ENCODE measurements at places on chromosomes 4 and X.

DNA sequence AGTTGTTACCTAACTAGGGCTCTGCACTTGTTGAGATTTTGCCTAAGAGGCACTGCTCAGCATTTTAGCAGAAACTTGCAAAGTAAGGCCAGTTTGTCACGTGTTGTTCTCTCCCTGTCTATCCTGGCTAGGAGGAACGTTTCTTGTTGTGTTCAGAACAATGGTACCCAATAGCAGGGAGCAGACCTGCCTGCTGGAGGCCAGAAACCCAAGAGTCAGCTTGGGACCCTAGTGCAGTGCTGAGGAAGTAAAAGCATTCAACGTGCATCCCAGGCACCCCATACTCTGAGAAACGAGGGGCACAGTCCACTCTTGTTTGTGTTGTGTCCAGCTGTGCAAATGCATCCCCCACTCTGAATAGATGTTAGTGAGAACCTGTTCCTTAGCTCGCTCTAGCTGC lies 42.4 kb downstream of the SOD3 start:
- DNase-seq, result no peak

DNA sequence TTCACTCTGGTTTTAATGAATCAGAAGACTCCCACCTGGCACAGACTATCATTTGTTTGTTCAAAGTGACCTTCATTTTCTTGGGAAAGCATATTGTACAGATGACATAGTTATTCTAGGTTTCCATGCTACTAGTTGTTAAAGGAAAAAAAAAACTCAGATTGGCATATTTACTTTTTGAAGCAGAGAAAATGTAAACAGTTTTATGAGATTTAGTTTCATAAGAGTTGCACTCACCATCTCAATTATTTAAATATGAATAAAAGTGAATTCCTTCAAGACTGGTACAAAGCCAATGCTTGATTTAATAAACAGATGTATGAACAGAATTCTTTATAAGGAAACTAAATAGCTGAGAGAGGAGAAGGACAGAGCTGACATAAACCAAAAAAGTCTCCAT lies 280.3 kb upstream of the UGT8 start:
- DNase-seq, result no peak

DNA sequence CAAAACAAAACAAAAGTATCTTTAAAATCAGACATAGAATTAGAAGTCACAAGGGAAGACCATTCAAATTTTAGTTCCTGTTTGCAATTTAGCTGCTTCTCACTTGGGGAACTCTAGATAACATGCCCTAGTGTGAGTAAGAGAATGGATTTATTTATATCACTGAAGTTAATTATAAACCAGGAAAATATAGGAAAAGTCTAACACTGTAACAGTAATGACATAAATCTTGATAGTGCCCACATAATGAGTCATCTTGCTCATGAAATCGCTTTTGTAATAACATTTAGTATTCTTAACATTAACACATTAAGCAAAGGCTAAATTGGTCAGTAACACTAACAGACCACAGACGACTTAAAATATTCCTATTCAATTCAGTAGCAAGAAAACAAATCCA lies 710.7 kb downstream of the STPG2 start:
- DNase-seq, result no peak

DNA sequence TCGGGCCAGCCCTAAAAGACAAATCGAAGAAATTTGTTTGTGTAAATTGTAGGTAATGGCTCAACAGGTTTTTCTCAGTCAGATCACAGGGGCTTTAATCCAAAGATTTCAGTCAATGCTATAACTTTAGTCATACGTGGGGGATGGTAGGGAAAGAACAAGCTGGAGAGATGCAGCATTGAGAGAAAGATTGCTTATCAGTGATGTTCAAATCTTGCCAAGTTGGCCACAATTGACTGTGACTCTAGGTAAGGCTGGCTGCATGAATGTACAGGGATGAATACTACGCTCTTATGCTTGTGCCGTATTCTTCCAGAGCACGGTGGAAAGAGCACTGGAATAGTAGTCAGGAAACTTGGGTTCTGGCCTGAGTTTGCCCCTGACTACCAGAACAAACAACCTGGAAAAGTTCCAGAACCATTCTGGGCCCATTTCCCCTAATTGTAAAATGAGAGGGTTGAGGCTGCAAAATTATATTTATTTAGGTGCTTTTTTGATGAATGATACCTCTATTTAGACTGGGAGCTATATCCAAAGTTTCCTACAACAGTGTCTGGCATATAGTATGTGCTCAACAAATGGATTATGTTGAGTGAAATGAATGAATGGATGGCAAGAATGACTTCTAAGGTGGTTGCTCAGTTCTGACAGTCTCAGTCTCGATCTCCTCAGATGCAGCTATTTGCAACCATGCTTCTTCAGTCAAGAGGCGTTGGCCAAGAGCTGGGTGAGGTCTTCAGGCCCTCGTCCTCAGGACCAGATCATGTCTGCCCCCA lies 44.4 kb downstream of the TSC22D3 start:
- no peak for DNase-seq

GRCh38 chr4:56857601-56858309 lies 36.3 kb upstream of the SPINK2 start:
- DNase-seq, result no peak

DNA sequence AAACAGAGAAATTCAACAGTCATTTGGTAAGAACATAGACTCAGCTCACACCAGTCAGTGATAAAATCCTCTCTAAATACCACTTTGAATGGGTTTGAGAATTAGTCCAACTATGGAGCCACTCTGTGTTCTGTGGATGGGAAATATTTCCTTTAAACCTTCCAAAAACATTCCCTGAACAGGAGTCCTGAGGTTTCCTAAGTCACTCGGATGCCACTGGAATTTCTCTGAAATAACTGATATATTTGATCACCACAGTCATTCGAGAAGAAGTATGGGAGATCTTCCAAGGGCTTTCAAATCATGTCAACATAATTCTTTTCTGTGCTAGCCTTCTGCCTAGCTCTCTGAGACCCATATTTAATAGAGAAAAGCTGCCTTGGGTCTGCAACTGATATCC lies 958.6 kb downstream of the STIM2 start:
- DNase-seq, result no peak

DNA sequence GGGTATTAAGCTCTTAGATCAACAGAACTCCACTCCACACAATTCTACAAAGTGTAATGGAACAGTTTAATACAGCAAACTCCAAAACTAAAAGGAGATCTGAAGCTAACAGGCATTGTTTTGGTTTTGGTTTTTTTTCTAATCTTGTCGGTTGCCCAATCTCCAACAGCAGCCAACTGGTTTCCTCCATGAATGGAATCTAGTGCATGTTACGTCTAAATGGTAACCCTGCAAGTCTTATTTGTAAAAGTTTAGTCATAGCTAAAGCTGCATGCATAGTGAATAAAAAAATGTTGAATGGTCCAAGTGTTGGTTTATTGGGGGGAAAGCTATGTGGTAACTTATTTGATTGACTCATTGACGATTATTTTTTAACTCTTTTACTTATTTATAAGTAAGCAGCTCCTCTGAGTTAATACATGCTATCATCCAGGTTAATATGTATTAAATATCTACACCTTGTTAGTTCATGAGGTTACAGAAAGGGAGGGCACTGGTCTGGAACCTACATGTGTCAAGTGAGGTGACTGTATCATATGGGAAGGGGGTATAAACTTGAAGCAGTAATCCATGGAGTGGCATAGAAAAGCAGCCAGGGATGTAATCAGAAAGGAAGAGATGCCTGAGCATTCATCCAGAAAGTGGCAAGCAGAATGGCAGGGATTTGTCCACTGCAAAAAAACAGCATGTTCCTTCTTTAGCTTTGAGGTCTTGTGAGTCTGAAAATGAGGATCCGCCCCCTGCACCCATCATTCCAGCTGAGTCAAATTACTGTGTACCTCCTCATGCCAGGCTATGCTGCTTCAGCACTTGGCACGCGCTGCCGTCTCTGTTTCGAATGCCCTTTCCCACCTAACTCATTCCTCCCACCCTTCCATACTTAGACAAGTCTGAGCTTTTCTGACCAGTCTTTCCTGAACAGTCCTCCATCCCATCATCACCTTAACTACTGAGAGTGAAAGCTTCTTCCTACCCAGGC lies 81.7 kb downstream of the PDGFC start:
- DNase-seq, result no peak

- DNase-seq, result no peak
Measured at GRCh38 chr4:10584042-10584441, 100.5 kb downstream of the CLNK start.

DNA sequence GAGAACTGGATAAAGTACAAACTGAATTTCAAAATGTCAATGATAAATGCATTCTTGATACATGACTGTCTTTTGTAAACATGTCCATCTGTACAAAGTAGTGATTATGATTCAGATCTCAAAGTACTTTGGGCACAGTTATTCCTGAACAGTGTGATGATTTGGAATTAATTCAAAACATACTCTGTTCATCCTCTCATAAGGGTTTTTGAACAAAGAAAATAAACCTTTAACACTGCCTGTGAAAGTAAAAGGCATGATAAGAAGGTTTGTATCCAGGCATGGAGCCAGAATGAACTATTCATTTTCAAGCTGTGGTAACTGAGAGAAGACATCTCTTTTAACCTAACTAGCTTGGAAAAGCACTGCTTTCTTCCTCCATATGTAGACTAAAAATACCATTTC lies 883 bp upstream of the KLHL4 start:
- no peak for DNase-seq

DNA sequence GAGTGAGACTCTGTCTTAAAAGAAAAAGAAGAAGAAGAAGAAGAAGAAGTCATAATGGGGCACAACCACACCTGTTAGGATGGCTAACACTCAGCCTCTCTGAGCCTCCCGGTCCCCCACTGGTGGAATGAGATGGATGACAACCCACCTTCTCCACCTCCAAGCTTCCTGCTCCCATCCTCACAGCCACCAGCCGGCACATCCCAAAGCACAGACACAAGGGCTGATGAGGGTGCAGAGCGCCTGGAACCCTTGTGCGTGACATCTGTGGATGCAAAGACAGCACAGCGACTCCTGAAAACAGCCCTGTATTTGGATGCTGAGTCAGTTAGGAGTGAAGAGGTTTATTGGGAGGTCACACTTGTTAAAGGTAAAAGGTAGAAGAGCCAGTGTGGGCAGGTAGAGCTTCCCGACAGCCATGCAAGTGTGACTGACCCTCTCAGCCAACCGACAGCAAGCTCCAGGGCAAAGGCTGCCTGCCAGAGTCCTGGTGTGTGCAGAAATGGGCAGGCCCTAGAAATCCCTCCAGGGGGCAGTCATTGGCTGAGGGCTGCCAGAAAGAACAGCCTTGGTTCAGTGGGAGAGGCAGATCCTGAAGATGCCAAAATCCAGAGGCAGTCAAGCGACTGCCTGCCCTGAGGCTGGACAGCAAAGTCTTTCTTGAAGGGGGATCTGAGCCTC lies 26.6 kb upstream of the MAN2B2 start:
- no peak for DNase-seq

DNA sequence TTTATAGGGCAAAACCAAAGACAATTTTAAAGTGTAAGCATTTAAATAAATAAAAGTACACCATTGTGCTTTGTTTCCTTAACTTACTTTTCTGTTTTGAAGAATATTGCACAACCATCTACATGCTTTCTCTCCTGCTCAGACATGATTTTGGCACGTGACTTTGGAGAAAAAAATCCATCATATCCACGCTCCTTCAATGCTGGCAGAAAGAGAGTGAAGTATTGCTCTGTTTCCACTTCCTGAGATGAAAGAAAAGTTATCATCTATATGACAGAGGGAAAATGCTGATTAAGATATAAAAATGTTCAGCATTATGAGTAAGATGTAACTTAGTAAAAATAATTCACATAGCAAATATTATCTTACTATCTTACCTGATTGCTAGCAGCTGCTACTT lies 77.1 kb downstream of the CNOT6L start:
- no peak for DNase-seq

- DNase-seq, result no peak
Measured at GRCh38 chr4:26609868-26610267, 26.0 kb downstream of the TBC1D19 start.

DNA sequence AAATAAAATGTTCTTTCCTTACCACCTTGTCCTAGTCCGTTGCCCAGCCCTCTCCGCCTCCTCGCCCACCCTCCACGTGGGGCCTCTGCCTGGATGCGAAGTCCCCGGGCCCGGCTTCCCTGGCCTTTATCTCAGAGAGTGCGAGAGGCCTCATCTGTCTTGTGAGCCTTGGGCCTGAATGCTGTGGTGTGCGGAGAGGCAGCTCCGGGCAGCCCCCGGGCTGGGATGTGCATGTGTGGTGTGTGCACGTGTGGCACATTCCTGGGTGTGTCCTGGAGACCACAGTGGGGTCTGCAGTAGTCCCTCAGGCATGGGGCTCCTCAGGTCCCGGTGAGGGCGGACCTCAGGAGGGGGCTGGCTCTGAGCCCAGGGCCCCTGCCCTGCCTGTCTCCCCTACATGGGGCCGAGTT lies 31.4 kb downstream of the DOK7 start:
- no peak for DNase-seq

- no peak for DNase-seq
Measured at GRCh38 chr4:158006990-158007389, 165.8 kb downstream of the GASK1B start.

DNA sequence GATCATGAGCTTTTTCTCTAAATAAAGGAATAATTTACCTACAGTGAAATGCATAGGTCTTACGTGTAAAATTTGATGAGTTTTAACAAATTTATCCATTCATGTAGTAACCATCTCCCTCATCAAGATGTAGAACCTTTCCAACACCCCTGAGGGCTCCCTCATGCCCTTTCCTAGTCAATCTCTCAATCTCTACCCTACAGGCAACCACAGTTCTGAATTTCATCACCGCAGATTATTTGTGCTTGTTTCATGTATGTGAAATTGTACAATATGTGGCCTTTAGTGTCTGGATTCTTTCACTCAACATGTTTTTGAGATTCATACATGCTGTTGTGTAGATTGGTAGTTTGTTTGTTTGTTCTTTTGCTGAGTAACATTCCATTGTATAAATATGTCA lies 2.1 kb downstream of the VGLL1 start:
- DNase-seq, result no peak

DNA sequence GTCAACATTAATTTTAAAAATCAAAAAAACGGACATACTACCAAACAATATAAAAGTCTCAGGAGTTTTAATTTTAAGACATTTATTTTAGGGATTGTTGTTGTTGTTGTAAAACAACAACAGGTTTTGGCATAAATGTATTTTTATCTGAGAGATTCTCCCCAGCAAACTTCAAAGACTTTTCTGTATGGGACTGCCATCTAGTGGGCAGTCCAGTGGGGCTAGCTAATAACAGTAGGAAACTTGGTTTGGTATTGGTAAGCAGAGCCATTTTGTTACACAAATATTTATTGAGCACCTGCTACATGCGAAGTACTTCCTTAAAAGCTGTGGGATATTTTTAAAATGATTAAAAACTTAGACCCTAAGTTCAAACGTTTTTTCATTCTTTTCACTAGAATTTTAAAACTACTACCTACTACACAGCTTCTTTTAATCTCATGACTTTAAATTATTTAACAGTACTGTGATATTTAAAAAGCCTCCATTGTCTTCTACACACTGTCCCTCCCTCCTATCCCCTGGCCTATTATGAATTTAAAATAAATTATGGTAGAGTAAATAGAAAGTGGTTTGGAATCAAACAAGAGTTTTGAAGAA lies 1028.4 kb upstream of the INTU start:
- DNase-seq, result no peak

DNA sequence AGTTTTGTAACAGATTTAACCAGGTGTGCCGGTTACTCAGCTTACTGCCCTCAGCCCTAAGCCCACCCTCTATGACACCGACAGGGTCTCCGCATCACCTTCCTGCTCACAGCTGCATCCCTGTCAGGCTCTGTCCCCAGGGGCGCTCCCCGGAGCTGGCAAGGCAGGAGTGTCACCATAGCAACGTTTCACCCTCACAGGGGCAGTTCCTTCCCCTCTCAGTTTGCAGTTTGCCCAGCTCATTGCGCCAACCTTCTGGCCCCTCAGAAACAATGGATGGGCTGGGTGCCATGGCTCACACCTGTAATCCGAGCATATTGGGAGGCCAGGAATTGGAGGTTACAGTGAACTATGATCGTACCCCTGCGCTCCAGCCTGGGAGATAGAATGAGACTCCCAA lies 42.6 kb downstream of the RGS12 start:
- DNase-seq, result no peak

All from stimulated activated CD4-positive, alpha-beta T cell treated with anti-CD3 and anti-CD28 coated beads, Interleukin-4, amount 100 ng/mL, for 24 hours (primary cell).